Glomerular endothelial cell (primary cell): ENCODE measurements at places on chromosomes 5 and 9. TPM values are rescaled to one million over a fixed set of nuclear protein-coding genes. Genes with fewer than 3 reads are reported as not detected.

SEMA6A gene
- total RNA-seq, result 4.8 and 9.3 TPM in 2 replicates

HMCN2 gene
- 0.64 TPM in 1 of 2 replicates, not detected in the other for total RNA-seq

SHB gene
- total RNA-seq, result 42.1 and 42.8 TPM in 2 replicates

CRB2 gene
- 0.06 TPM in 1 of 2 replicates, not detected in the other for total RNA-seq

BARHL1 gene
- not detected in 2 replicates for total RNA-seq

SLC6A18 gene
- total RNA-seq, result not detected in 2 replicates

RALGPS1 gene
- 5.9 and 7.2 TPM in 2 replicates for total RNA-seq

ECSCR gene
- total RNA-seq, result 345 and 393 TPM in 2 replicates

GABRA6 gene
- not detected in 2 replicates for total RNA-seq

NIM1K gene
- total RNA-seq, result 0.05 TPM in 1 of 2 replicates, not detected in the other

KIF24 gene
- total RNA-seq, result 0.63 and 1.8 TPM in 2 replicates

COL27A1 gene
- 22.2 and 39.6 TPM in 2 replicates for total RNA-seq
